T-helper 2 cell treated with Interferon-gamma antibody and Interleukin-4, amounts not matched to agents 5 μg/mL and 100 μg/mL, for 36 hours (primary cell): ENCODE measurements at places on chromosomes 5 and 9.

DNA sequence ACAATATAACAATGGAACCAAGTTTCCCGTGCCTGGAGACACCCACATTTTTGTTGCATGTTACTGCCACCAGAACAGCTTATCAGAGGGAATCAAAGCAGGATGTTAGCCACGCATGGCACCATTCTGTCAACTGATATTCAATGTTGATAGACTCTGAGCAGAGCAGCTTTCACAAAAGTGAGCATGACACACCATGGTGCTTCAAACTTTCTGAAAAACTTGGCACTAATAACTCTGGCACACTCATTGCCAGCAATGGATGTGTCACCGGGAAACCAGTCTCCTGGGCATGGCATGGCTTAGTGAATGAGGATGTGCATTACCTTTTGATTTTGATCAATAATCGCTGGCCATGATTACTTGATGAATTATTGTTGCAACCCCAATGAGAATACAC lies 19.7 kb downstream of the NIPSNAP3B start:
- DNase-seq: no peak

DNA sequence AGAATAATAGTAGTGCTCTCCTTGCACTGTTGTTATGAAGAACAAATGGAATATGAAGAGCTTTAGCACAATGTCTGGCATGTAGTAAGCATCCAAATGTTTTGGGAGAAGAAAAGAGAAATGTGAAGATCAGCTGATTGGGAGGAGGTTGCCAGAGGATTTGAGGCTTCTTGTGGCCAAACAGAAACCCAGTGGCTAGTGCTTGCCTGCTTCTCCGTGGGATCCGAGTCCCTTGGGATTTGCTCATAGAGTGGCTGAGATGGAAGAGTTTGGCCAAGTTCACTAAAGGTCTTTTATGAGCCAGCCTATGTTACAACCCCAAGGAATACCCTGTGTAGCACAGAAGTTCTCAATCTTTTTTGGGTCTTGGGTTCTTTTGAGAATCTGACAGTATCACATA lies 86.0 kb downstream of the ANGPTL2 start:
- no peak for DNase-seq

DNA sequence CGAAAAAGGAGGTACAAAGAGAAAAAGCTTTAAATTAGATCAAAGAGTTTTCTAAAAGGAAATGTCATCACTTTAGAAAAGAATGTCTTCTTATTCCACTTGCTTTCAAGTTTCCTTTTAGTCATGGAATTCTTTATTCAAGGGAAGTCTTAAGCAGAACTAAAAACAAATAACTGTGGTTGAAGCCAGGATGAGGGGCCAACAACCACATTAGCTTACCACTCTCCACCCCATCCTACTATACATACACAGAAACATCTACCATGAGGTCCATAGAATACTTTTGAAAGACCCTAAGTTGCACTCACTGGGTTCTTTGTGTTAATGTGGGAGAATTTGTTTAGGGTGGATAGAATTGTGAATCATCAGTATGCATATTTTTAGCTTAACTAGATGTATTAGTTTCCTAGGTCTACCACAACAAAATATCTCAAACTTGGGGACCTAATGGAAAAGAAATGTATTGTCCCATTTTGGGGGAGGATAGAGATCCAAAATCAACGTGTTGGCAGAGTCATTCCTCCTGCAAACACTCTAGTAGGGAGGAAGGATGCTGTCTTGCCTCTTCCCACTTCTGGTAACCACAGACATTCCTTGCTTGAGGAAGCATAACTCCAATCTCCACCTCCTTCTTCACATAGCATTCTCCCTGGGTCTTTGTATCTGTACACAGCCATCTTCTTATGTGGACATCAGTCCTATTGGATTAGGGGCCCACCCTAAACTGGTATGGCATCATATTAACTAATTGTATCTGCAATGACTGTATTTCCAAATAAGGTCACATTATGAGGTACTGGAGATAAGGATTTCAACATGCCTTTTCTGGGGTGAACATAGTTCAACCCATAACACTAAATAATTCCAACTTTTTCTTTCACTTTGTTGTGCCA lies 239.4 kb downstream of the LURAP1L start:
- DNase-seq: no peak

- no peak for DNase-seq
These were observed 38.8 kb downstream of the IARS1 start for GRCh38 chr9:92254381-92255337.

GRCh38 chr5:160369990-160370712 lies at the start of gene C1QTNF2:
TSS of gene C1QTNF2 (minus strand) at chr5:160370626. CDS start at chr5:160355011, 15,615 bp downstream.
- no peak for DNase-seq

DNA sequence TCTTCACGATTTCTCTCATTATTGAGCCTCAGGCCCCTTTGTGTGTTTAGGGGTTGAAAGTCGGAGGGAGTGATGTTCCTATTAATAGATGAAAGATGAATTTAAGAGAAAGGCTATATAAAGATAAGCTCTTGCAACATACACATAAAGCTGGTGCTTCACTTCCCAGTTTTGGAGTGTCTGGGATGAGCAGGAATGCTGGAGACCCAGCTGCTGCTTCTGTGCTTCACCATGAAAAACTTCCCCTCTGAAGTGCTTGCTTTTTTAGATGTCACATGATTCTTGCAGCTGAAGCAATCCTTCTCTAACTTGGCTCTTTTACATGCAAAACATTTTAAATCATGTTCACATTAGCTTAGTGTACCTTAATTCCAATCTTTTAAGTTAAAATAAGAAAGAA lies 19.7 kb upstream of the SNCAIP start:
- DNase-seq: no peak

GRCh38 chr9:4674783-4675182 lies 4.6 kb upstream of the CDC37L1 start:
- DNase-seq: no peak

- DNase-seq: no peak
These were observed 89.7 kb upstream of the PCSK1 start for GRCh38 chr5:96522635-96523355.

DNA sequence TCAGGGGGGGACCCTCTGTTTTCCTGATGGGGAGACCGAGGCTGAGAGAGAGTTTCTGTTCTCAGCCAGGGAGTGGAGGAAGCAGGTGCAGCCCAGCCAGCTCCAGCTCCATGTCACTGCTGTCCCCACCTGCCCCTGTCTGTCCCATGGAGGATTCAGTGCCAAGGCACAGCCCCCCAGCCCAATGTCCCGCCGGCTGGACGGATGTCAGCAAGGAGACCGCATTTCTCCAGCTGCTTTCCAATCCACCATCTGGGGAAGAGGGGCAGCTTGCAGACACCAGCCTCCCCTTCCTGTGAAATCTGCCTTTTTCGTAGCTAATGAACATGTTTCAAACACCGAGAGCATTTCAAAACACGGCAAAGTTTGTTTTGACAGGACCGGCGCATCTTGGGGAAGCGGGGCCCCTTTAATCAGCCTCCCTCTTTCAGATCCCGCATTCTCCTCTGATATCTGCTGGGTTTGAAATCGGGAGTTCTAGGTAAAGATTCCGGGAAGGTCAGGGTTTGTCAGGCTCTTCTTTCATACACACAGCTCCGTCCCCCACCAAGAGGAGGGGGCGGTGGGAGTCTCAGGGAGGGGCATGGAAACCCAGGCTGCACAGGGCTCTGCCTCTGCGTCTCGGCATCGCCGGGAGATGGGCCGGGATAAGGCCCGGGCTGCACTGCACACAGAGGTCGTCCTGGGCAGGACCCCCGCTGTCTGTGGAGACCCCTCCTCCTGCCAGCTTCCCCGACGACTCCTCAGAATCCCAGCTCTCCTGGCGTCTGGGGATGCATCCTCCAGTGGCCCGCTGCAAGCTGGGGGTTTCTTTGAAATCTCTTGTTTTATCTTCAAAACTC lies 74.8 kb downstream of the NEK6 start:
- DNase-seq: no peak

GRCh38 chr5:52725808-52726207 lies 61.9 kb upstream of the ITGA1 start:
- no peak for DNase-seq
